ENCODE measurements at places on chromosomes 12 and 14. TPM values are rescaled to one million over a fixed set of nuclear protein-coding genes. Genes with fewer than 3 reads are reported as not detected.

Gene LRRC10
- total RNA-seq: not detected

Gene ADAMTS20
- not detected for total RNA-seq

Gene P2RX7
- 6.2 TPM for total RNA-seq

Gene MAPKAPK5
- 80.2 TPM for total RNA-seq

DNA sequence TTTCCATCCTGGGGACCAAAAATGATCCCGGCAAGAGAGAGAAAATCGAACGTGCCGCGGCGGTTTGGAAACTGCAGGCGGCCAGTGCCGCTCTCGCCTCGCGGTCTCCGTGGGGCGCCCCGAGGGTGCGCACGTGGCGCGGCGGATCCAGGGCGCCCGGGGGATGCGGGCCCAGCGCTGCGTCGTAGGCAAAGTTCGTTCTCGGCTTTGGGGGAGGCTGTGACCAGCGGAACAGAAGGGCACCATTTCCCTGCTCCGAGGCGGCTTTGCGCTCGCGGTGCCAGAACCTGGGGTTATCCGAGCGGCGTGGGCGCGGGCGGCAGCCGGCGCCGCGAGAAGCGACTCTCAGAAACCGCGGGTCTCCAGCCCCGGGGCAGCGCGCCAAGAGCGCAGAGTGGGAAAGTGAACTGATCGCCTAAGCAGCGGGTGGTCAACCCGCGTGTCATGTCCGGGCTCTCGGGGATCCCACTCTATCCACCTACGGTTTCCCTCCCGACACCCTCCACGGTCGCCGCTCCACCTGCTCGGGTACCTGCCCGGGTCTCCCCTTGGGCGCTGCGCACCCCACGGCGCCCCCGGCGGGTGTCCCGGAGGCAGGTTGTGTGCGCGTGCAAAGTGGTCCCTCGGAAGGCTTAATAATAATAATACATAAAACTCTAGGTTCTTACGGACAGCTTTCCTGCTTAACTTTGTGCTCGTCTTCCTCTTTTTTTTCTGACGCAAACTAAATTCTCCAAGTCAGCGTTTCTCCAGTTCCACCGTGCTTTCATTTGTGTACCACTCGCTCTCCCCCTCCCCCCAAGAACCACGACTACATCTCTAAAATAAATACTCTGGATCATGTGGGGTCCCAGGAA, 1.2 kb downstream of the ESRRB start:
- no peaks in the 10 kb centered on the region for H3K36me3 ChIP-seq
- H3K27me3 ChIP-seq: peaks cover 78% of the 10 kb centered on the region
- no peak for DNase-seq
- H3K4me1 ChIP-seq: peaks cover 2% of the 10 kb centered on the region
- H3K4me3 ChIP-seq: no peak overlapping the region

DNA sequence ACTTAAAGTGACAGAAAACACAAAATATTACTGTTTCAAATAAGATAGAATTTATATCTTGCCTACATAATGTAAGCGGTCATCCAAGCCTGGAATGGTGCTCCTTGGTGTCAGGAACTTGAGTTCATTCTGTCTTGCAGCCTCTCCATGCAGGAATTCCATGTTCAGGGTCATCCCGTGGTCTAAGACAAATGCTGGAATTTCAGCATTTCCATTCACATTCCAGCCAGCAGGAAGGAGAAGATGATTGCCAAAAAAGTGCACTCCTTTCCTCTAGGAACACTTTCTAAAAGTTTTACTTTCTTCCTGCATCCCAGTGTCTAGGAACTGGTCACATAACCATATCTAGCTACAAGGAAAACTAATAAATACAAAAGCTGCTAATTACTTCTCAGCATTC, 106.3 kb downstream of the PTPRO start:
- DNase-seq: no peak
- no peaks in the 10 kb centered on the region for H3K36me3 ChIP-seq
- peaks cover 11% of the 10 kb centered on the region for H3K27me3 ChIP-seq
- H3K27ac ChIP-seq: no peak overlapping the region

- no peaks in the 10 kb centered on the region for H3K36me3 ChIP-seq
- DNase-seq: no peak
- no peaks in the 10 kb centered on the region for H3K27me3 ChIP-seq
Measured at GRCh38 chr14:40188006-40188405, 755.8 kb upstream of the FBXO33 start.

DNA sequence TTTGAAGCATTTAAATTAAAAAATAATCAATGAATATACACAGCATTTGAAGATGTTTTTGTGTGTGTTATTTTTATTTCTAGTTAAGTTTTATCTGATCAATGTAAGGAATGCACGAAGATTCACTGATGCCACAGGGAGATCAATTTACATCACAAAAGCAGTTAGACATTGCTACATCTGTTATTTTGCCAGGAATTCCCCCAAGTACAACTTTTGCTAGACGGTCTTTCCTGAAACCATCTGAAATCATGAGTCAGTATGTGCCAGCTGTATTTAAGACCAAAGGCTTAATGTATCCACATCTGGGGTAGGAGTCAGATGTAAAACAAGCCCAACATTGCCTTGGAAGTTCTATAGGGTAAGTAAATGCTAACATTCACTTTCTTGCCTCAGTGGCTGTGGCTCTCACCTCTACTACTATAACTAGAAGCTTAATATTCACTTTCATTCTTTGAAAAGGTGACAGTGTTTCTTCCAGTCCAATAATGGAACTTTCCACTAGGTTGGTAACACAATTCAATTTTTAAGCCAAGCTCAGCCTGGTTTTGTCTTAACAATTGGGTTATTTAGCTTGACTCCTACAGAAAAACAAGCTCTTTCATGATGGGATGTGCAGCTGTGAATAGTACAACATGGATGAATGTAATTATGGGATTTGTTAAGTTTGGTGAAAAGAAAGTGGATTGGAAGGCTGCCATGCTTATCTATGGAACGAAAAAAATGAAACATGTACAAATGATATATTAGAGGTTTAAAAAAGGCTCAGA, 385.4 kb upstream of the TMEM132C start:
- no peak overlapping the region for H3K27ac ChIP-seq
- DNase-seq: no peak
- H3K27me3 ChIP-seq: no peaks in the 10 kb centered on the region
- no peaks in the 10 kb centered on the region for H3K4me1 ChIP-seq
- H3K36me3 ChIP-seq: no peaks in the 10 kb centered on the region

DNA sequence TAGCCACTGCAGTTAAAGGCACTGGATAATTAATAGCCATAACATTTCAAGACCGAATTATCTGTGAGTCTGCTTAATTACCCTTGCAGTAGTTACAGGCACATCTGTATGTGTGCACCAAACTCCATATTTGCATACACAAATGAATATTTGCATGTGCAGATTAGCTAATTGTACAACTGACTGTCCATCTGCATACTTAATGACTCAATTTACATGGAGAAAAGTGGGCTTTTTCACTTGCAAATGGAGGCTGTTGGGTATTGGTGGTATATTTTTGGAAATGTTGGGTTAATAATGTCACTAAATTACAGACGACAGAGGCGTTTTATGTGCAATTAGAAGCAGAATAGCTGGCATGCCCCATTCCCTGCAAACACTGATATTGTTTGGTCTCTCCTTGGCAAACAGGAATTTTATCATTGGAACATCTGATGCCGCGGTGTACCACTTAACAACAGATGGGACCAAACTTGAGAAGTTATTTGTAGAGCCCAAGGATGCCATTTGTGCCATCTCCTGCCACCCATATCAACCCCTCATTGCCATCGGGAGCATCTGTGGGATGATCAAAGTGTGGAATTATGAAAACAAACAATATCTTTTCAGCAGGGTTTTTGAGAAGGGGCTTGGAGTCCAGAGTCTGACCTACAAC, 39.6 kb downstream of the CFAP251 start:
- no peaks in the 10 kb centered on the region for H3K4me1 ChIP-seq
- H3K27ac ChIP-seq: no peak overlapping the region
- DNase-seq: no peak
- peaks cover 3% of the 10 kb centered on the region for H3K27me3 ChIP-seq
- H3K36me3 ChIP-seq: no peaks in the 10 kb centered on the region

DNA sequence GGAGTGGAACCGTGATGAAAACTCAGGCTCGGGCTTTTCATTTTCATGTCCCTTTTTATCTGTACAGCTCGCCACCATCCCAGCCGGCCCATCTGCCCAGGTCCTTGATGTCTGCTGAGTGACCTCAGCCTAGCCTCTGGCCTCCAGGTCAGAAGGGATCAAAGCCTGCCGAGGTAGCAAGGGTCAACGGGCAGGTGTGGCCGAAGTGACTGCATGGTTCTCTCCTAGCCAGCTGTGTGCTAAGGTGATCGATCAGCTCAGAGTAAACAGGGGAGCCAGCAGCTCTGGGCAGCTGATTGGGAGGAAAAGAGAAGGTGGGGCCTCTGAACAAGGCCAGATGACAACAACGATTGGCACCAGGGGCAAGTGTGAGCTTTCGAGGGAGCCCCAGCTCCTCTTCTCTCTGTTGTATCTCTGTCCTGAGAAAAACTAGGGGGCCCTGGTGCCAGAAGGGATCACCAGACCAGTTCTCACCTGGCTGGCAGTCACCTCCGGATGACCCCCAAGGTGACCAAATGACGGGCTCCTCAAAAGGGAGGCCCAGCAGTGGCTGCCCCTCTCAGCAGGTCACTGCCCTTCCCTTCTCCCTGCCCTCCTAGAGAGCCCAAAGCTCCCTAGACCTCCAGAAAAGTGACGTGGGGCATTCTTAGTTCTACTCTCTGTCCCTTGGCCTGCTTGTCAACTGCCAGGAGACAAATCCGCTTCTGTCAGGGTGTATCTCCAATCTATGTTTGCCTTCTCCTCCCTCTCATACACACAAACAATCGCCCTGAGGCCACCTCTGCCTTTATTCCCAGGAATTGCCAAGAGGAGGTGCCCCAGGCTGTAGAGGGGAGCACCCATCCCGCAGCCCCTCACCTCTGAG, 3.4 kb downstream of the SLC6A12 start:
- H3K4me3 ChIP-seq: no peak overlapping the region
- no peaks in the 10 kb centered on the region for H3K36me3 ChIP-seq
- DNase-seq: no peak
- H3K27ac ChIP-seq: no peak overlapping the region
- H3K27me3 ChIP-seq: peaks cover 10% of the 10 kb centered on the region

DNA sequence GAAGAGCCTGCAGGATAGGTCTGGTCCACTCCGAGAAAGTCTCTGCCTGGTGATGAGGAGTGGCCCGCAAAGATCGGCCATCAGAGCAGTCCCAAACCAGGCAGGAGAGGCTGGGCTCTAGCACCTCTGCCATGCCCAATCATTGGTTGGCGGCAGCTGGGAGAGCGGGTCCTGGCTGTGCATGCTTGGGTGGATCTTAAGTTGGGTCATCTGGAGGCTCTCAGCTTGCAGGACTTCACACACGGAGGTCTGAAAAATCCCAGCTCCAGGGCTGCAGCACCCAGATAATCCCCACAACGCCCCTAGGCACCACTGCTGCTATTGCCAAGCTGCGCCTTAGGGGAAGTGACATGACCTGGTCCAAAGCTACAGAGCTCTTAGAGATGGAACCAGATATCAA, 766.7 kb upstream of the TBX3 start:
- no peak overlapping the region for H3K4me3 ChIP-seq
- H3K4me1 ChIP-seq: no peaks in the 10 kb centered on the region
- no peak for DNase-seq
- peaks cover 23% of the 10 kb centered on the region for H3K27me3 ChIP-seq

- H3K4me1 ChIP-seq: no peaks in the 10 kb centered on the region
- H3K27ac ChIP-seq: no peak overlapping the region
- DNase-seq: no peak
- H3K4me3 ChIP-seq: no peak overlapping the region
Measured at GRCh38 chr12:24553259-24553658, 395.6 kb downstream of the BCAT1 start.

DNA sequence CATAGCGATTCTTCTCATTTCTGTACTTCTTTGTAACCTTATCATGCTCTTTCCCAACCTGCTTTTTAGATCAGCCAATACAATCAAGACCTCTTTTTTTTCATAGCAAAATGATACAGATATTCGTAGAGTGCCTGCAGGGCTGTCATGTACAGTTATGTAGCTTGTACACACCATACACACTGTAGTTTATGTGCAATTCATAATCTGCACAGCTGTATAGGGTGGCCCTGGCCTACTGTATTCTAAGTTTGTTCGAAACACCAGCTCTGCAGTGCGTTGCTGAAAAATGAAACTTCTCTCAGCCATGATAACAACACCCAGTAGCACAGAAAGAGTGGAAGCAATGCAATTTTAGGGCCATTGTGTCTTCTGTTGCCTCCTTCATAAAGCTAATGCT, 15.7 kb upstream of the PALS1 start:
- H3K27ac ChIP-seq: no peak overlapping the region
- H3K4me3 ChIP-seq: no peak overlapping the region
- H3K36me3 ChIP-seq: no peaks in the 10 kb centered on the region
- H3K4me1 ChIP-seq: peaks cover 1% of the 10 kb centered on the region

DNA sequence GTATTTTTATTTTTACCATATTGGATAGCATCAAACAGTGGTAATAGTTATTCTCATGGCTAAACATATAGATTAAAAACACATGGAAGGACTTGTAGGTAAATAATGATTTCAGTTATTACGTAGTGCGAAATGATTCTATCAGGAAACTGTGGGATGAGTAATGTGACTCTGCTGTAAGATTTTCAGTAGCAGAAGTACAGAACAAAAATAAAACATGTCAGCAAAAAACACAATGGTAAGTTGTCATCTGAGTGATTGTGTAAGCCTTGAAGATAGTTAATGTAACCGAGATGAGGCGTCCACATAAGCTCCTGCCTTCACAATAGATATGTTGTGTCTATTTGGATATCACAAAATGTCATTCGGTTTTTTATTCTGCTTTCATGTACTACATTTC, 99.8 kb downstream of the BORCS5 start:
- peaks cover 9% of the 10 kb centered on the region for H3K36me3 ChIP-seq
- H3K27ac ChIP-seq: peak overlapping the region; percentile 85
- DNase-seq: no peak
- peak overlapping the region; percentile 45 for H3K4me3 ChIP-seq
- no peaks in the 10 kb centered on the region for H3K27me3 ChIP-seq
- peaks cover 41% of the 10 kb centered on the region for H3K4me1 ChIP-seq

DNA sequence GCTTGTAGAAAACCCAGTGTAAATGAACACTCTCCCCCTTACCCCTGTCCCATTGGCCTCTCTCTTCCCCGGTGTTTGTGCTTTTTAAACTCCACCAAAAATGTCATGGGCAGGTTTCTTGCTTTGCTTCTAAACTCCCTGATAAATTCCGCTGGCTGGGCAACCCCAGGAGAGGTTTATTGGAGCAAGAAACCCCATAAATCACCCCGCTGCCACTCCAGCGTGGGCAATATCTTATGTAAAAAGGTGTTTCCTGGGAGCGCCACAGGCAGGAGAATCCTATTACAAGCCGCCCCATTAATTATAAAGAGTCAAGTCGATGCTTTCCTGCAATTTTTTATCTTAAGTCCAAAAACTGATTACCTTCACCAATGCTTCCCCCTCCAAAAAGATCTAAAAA, 22.8 kb downstream of the LHX5 start:
- H3K4me1 ChIP-seq: no peaks in the 10 kb centered on the region
- H3K27me3 ChIP-seq: peaks cover 13% of the 10 kb centered on the region
- no peak overlapping the region for H3K27ac ChIP-seq
- no peak for DNase-seq
- no peaks in the 10 kb centered on the region for H3K36me3 ChIP-seq
- no peak overlapping the region for H3K4me3 ChIP-seq

Measured in activated CD4-positive, alpha-beta T cell treated with anti-CD3 and anti-CD28 coated beads, Interleukin-2, amount 10 ng/mL, durations not matched to agents 24 days and 14 days (primary cell).